Nephron progenitor cell (in vitro differentiated cells): ENCODE measurements at places on chromosomes 5 and 9.

GRCh38 chr9:120366644-120367019, 213.3 kb downstream of the CDK5RAP2 start:
- DNase-seq = no peak

- DNase-seq = no peak
Observed at GRCh38 chr9:134661299-134661698, 19.7 kb downstream of the COL5A1 start.

- no peak for DNase-seq
Observed at GRCh38 chr9:127292415-127292814, 27.8 kb downstream of the GARNL3 start.

DNA sequence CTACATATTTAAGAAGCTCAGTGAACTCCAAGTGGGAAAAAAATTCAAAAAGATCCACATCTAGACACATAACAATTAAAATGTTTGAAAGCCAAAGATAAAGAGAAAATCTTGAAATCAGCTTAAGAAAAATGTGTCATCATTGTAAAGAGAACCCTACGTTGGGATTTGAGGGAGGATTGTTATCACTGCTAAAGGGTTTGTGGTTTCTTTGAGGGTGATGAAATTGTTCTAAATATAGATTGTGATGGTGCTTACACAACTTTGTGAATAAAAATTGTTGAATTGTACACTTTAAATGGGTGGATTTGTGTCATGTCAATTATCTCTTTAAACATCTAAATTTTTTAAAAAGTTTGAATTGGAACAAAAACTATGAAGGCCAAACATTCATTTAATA, 92.2 kb upstream of the ADAMTS19 start:
- DNase-seq = no peak

GRCh38 chr5:171623551-171624097, 162.0 kb upstream of the SMIM23 start:
- DNase-seq = peak; percentile 23

GRCh38 chr9:111375817-111376564, 46.0 kb upstream of the OR2K2 start:
- no peak for DNase-seq

DNA sequence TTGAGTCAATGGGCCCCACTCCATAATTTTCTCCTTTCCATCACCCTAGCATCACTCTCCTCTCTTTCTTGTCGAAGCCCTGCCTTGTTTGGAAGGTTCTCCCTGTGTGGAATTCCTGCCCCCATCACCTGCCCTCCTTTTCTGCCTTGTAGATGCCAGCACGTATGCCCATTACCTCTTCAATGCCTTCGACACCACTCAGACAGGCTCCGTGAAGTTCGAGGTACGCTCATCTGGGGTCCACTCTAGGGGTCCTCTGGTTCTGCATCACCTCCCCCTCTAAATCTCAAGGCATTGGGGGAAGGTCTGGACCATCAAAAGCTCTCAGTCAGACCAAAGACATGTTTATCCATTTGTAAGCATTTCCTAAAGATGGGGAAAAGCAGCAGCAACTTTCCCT, 61.8 kb upstream of the GABRP start:
- no peak for DNase-seq

DNA sequence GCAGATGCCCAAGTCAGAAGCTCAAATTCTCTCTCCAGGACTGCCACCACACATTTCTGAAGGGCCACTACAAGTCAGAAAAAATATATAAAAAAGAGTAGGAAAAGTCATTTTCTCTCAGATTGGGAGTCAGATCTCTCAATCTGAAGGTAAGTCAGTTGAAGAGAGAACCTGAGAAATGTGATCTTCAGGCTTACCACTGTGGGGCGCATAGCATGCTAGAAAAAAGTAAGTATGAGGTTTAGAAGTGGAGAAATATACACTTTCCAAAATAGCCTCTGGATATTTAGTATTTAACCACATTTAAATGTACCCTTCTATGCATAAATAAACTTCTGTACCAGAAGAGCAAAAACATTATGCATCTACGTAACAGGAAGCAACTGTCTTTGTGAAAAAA, 800.7 kb upstream of the CTNND2 start:
- no peak for DNase-seq

DNA sequence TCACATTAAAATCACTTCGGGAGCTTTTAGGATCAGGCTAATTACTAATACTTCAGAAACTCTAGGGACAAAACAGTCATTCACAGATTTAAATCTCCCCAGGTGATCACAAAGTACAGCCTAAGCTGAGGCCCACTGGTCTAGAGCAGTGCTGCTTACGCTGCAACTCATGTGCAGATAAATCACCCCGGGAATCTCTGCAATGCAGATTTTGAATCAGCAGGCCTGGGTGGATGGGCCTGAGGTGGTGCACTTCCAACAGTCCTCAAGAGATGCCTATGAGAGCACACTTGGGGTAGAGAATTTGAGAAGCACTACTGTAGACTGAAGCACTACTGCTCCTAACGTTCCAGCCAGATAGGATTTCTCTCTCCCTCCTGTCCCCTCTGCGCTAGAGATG, 28.4 kb downstream of the CSF1R start:
- DNase-seq = no peak

- peak; percentile 68 for DNase-seq
Observed at GRCh38 chr9:132878695-132879456, at the start of gene SPACA9. TSS of gene SPACA9 (plus strand) at chr9:132878898. CDS start at chr9:132883948, 5,050 bp downstream.

GRCh38 chr5:60843386-60843935, 608 bp downstream of the ELOVL7 start:
- peak; percentile 49 for DNase-seq

- peak; percentile 23 for DNase-seq
Observed at GRCh38 chr9:36793277-36793676, 220.6 kb downstream of the MELK start.

- DNase-seq = no peak
Observed at GRCh38 chr5:139275956-139276355, 17.6 kb upstream of the MATR3 start.

GRCh38 chr5:173884402-173885053, 3.6 kb upstream of the CPEB4 start:
- DNase-seq = no peak

DNA sequence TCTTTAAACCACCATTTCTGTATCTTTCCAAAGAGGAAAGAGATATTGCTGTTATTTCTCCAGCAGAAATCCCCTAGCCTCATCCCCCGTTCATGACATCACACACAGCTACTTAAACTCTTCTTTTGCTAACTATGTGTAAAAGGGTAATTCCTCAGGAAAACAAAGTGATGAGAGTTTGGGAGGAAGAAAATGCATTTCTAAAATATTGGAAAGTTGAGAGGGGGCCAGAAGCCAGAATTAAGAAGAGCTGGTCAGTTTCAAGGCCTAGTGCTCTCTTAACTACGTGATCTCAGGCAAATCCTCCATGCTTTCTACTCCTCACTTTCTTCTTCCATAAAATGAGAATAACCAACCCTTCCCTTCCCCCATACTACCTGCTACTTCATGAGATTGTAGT, 109.4 kb downstream of the LIFR start:
- no peak for DNase-seq

DNA sequence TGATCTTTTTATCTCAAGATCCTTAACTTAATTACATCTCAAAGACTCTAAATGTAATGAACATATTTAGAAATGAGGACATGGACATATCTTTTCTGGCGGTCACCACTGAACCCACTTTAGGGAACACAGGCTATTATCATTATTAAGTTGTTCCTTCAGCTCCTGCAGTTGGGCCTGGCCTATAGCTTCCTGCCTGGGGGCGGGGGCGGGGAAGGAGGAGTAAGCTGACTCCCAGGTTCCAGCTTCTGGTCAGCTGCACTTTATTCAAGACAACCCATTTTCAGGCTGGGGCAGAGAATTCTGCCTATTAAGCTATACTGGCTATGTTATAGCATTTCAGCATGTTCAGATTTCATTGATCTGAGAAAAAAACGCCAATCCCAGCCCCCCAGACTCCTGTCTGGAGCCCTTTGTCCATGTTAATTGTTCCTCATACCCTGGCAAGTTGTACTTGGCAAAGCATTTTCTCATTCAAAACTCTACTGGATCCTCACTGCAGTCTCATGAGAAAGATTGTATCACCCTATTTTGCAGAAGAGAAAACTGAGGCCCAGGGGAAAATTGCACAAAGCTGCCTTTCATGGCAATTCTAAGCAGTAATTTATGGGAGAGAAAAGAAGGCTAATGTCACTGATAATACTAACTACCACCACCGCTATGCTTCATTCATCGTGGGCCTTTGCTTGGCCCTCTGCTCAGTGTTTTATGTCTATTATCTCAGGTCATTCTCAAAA, 25.1 kb downstream of the COL15A1 start:
- no peak for DNase-seq

DNA sequence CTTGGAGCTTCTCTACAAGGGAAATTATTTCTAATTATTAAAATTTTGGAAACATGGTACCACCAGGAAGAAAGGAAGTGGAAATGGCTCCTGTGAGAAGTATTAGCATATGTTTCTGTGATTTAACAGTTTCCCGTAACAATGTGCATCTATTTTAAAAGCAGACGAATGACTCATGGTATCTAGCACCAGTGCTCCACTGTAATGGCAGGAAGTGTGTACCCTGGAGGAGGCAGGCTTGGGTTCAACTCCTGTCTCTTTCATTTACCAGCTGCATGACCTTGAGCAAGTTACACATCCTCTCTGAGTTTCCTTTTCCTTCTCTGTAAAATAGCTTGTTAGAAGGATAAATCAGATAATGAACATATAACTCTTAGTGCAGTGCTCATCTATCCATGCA, 41.0 kb upstream of the ANGPTL2 start:
- no peak for DNase-seq

- no peak for DNase-seq
Observed at GRCh38 chr5:31581498-31582099, 49.5 kb downstream of the C5orf22 start.

- no peak for DNase-seq
Observed at GRCh38 chr9:37004424-37004935, 29.6 kb downstream of the PAX5 start.

DNA sequence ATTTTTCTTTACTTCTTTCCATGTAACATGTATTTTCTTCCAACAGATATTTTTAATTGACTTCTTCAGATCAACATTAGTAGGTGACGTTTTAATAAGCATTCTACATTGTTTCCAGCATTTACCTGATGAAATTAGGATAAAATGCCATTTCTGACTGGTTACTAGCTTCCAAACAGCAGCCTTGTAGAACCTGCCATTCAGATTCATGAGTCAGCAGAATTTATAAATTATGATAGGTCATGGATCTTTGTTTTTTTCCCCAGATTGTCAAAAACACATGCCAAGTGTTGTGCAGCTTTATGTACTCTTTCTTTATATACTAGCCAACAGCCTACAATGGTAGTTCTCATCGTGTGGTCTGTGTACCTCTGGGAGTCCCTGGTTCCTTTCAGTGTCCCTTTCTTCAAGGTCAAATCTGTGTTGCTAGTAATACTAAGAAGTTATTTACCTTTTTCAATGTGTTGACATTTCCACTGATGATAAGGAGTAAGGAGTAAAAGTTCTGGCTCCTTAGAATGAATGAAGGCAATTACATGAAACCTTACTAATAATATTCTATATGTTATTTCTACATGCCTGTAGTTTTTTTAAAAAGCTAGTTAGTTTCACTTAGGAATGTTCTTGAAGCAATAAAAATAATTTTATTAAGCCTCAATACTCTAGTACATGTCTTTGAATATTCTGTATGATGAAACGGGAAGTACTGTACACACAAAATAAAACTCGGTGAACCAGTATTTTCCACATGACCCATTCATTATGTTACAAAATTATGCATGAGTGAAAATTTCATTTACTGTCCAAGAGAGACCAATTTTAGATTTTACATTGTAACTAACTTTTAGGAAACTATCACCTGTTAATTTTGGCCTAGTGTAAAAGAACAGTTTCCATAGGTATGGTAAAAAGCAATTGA, 135.8 kb downstream of the ZCCHC7 start:
- DNase-seq = no peak
